ENCODE measurements at places on chromosomes 5 and 9. TPM values are rescaled to one million over a fixed set of nuclear protein-coding genes. Genes with fewer than 3 reads are reported as not detected.
A peak's percentile ranks its signal among the peaks of the same experiment; 100 is the strongest.

SLC25A2 gene
- 1.8 TPM for total RNA-seq

IFNA13 gene
- not detected for total RNA-seq

PFN3 gene
- total RNA-seq, result not detected

GRCh38 chr9:36328798-36329411, 70.7 kb upstream of the GNE start:
- H3K4me1 ChIP-seq, result no peaks in the 10 kb centered on the region
- no peaks in the 10 kb centered on the region for H3K27me3 ChIP-seq
- H3K27ac ChIP-seq, result no peak overlapping the region

GRCh38 chr5:53480416-53481158, at the start of gene FST:
Gene FST, plus strand, starts transcription at chr5:53480629. Its CDS starts 163 bp downstream, at chr5:53480792.
- no peaks in the 10 kb centered on the region for H3K36me3 ChIP-seq
- no peaks in the 10 kb centered on the region for H3K27me3 ChIP-seq
- peak within 1 kb of the TSS; percentile 47 for H3K27ac ChIP-seq
- DNase-seq, result no peak

GRCh38 chr5:88689668-88690408, 193.1 kb downstream of the MEF2C start:
- no peak overlapping the region for H3K27ac ChIP-seq
- DNase-seq, result no peak

DNA sequence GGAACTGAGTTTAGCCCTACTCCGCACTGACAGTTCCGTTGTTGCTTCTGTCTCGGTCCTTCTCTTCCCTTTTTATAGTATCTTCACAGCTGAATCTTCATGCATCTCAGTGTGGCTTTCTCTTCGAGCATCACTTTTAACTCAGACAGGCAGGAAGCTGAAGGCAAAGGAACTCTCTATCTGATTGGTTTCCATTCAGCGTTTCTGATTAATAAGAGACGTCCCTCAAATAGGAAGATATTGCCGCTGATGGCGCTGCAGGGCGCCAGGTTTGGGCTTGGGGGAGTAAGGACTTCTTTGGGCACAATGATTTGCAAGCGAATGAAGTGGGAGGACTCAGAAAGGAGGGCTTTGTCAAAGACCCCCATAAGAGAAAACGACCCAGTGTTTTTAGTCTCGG, at the start of gene CDH9:
Gene CDH9 (minus strand): TSS at position 111 of the 400 bp plus-strand sequence. CDS start 50,253 bp downstream, outside the sequence.
- no peaks in the 10 kb centered on the region for H3K27me3 ChIP-seq
- H3K36me3 ChIP-seq, result no peaks in the 10 kb centered on the region
- no peak for DNase-seq
- no peaks in the 10 kb centered on the region for H3K4me1 ChIP-seq

DNA sequence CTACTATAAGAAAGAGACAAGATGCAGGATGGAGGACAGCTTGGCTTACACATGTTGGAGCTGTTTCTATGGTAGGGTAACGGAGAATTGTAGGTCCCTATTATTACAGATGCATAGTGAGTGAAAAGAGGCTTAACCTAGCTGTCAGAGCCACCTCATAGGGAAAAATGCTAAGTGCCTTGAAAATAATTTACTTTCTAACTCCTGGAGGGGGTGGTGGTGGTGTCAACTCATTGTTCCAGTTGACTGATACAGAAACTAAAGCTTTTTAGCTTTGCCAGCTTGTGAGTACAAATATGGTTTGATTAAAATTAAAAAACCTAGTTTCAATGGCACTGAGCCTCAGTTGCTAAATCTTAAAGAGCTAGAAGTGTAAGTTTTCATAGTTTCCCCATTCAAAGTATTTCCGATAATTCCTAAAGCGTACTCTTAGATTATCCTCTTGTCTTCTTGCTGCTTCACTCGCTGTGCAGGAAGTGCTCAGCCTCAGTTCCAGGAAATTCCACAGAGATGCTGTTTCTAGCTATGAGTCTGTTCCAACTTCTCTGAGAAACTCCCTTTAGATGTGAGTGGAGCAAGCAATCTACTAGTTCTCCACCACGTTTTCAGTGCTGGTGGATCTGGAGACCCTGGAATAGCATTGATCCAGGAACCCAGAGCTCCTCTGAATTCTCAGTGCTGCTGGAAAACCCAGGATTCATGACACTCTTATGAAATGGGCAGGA, 265.2 kb downstream of the DMAC1 start:
- no peaks in the 10 kb centered on the region for H3K36me3 ChIP-seq
- H3K4me3 ChIP-seq, result no peak overlapping the region
- H3K4me1 ChIP-seq, result no peaks in the 10 kb centered on the region
- no peak for DNase-seq
- H3K27ac ChIP-seq, result no peak overlapping the region
